ENCODE measurements at places on chromosomes 1 and 21.

- no peak for DNase-seq
Measured at GRCh38 chr1:219075121-219075879, 98.4 kb upstream of the LYPLAL1 start.

DNA sequence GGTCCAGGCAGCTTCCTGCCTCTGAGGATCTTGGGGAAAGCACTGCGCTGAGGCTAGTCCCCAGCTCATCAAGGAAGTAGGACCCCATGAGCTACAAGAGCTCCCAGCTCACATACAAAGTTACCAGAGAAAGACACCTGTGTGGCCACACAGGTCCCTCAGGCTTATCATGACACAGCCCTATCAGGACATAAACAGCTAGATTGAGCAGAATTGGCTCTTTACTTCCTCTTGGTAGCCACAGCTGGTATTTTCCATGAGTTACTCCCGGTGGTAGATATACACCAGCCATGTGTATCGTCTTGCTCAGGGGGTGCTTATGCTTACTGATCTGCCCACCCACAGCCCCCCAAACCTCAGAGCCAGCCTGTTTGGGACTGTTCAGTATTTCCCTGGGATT, 1.2 kb downstream of the LENEP start:
- peak; percentile 24 for DNase-seq

- DNase-seq: no peak
Measured at GRCh38 chr1:50995651-50996050, 25.6 kb downstream of the CDKN2C start.

GRCh38 chr1:11384170-11384554, 94.8 kb upstream of the DISP3 start:
- DNase-seq: no peak

- DNase-seq: no peak
Measured at GRCh38 chr1:20578721-20579395, 10.0 kb upstream of the CDA start.

DNA sequence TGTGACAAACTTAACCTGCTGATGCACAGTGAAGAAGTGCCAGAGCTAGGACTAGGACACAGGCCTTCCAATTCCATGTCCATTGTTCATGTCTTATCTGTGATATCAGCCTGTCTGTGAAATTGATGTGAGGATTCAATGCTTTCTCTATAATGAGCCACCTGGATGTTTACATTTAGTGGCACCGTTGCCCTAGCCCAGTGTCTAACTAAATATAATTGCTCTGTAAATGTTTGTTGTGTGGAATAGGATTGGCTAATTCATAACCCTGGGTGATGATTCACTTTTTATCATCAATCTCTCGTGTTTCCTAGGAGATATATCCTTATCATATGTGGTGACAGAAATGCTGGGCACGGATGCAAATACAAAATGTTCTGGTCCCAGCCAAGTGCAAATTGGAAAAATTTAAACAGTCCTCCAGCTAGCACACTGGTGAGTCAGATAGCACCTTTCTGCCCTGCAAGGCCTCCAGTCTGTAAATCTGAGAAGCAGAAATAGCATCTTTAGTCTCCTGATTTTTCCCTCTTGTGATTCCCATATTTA, 46.9 kb upstream of the GNG12 start:
- DNase-seq: no peak

DNA sequence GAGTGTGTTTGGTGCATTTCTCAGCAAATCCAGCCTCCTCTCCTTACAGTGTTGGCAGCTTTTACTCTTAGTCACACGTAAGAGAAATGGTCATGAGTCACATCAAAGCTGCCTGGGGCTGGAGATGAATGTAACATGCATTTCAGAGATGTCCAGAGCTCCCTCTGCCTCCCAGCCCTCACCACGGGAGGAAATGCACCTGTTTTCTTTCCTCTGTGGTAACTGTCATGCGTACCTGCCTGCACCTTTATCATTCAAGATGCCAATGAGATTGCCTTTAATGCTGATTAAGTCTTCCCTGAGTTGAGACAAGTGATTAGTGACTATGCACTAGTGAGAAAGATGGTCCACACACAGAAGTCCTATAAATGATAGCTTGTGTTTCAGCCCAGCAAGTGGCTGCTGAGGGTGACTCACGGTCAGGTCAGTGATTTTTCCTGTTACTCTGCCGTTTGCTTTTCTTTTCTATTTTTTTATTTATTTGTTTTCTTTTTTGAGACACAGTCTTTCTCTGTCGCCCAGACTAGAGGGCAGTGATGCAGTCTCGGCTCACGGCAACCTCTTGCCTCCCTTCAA, 277.3 kb upstream of the FMN2 start:
- no peak for DNase-seq

GRCh38 chr1:150876119-150876454, 312 bp downstream of the ARNT start:
- no peak for DNase-seq
